ENCODE measurements at places on chromosomes 13 and 19.

- peak; percentile 87 for DNase-seq
Measured at GRCh38 chr19:47230054-47230920, 712 bp downstream of the BBC3 start.

DNA sequence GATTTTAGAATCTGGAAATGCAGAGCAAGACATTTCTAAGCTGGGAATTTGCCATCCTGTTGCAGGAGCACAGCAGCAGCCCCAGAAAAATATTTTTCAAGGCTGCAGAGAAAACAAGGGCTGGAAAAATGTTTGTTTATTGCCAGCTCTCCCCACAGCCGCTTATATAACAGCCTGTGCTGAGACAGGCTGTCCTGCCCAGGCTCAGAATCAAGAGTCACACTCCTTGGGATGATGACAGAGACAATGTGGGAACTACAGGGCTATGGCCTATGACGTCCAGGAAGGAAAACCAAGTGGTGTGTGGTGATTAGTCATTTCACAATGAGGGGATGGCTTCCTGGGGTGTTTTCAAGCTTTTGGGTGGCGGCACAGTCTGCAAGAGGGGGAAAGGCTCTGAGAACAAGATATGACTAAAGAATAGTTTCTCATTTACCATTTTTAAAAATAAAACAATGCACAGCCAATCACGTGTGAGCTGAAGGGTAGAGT is 136.3 kb upstream of the SERP2 start:
- DNase-seq: peak; percentile 40

DNA sequence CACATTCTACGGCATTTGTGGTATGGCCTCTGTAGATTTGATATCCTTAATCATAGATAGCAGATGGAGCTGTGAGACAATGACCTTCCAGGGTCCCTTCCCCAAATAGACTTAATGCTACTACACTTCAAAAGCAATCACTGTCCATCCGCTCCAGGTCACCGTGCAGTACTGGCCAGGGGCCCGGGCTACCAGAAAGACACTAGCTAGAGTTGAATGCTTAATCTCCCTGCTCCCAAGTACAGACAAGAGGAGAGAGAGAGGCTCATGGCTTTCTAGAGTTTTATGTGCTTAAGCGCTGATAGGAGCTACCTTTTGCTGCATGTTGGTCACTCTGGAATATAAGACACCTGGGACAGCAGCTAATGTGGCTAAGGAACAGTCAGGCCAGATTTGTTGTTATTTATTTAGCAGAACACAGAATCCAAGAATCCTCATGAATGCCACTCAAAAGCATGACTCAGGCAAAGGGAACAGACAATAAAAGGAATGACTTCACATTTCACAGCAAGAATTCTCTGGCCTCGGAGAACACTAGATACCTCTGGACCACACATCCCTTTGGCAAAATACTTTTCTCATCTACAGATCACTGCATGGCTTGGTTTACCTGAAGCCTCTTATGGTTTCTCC is 165.0 kb downstream of the LACC1 start:
- DNase-seq: no peak

GRCh38 chr13:43088093-43088511 is 64.7 kb downstream of the DNAJC15 start:
- no peak for DNase-seq

DNA sequence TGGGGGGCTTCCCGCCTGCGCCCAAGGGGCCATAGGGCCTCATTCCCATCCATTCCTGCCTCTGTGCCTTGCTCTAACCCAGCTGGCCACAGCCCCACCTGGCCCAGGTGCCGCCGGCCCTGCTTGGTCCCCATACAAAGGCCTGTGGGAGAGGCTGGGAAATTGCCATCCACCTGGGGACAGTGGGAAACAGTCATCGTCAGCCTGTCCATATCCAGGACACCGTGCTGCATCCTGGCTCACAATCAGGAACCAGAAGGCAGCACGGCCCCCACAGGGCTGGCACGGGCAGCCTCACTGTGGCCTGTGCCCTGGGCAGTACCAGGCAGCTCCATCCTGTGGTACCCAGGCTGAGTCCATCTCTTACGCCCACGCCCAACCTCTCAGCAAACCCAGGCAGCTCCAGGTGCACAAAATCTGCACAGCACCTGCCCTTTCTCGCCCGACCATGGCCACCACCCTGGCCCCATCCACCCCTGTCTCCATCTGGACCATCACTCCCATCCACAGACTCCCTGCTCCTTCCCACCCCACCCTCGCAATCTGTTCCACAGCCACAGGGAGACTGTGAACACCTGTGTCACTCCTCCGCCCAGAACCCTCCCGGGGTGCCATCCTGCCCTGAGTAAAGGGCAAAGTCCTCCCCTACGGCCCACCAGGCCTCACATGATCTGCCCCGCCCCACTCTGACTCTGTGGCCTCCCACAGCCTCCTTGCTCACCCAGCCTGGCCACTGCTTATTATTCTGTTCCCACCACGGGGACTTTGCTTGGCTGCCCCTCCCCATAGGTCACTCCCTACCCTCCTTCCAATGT is 21.1 kb upstream of the FBXO27 start:
- no peak for DNase-seq

All from activated CD4-positive, alpha-beta T cell treated with anti-CD3 and anti-CD28 coated beads for 36 hours (primary cell).